Natural killer cell (primary cell): ENCODE measurements at places on chromosomes 13 and 19. TPM values are rescaled to one million over a fixed set of nuclear protein-coding genes. Genes with fewer than 3 reads are reported as not detected.

The DIRAS1 gene
- 0.48 TPM for total RNA-seq

The GPC6 gene
- total RNA-seq: not detected

The WIZ gene
- total RNA-seq: 24.3 TPM

The FSD1 gene
- 16.4 TPM for total RNA-seq

The C19orf38 gene
- total RNA-seq: 9.9 TPM

The ZNF66 gene
- total RNA-seq: 10.6 TPM

The ZNF442 gene
- 1.4 TPM for total RNA-seq

The TYROBP gene
- total RNA-seq: 439 TPM

The PLPPR3 gene
- not detected for total RNA-seq

The ZNF180 gene
- total RNA-seq: 8.7 TPM

The C1QTNF9 gene
- total RNA-seq: 0.25 TPM

The EPSTI1 gene
- 23.4 TPM for total RNA-seq

The SULT2A1 gene
- not detected for total RNA-seq

The IGFL2 gene
- not detected for total RNA-seq

The FAM124A gene
- total RNA-seq: not detected

The DAND5 gene
- total RNA-seq: not detected

The AP2A1 gene
- total RNA-seq: 137 TPM

The TEX26 gene
- total RNA-seq: not detected

The SSC5D gene
- 0.58 TPM for total RNA-seq

The OR7G1 gene
- total RNA-seq: not detected

The C19orf81 gene
- not detected for total RNA-seq

The NANOS3 gene
- total RNA-seq: 2.6 TPM

The SLAIN1 gene
- total RNA-seq: 14.9 TPM

The MEF2B gene
- 4.7 TPM for total RNA-seq

The PTH2 gene
- not detected for total RNA-seq

The FFAR3 gene
- 2.7 TPM for total RNA-seq

The OR2Z1 gene
- 0.43 TPM for total RNA-seq

The OR10H1 gene
- total RNA-seq: not detected
